Naive thymus-derived CD8-positive, alpha-beta T cell (primary cell): ENCODE measurements at places on chromosomes 3 and 15.
A peak's percentile ranks its signal among the peaks of the same experiment; 100 is the strongest.

DNA sequence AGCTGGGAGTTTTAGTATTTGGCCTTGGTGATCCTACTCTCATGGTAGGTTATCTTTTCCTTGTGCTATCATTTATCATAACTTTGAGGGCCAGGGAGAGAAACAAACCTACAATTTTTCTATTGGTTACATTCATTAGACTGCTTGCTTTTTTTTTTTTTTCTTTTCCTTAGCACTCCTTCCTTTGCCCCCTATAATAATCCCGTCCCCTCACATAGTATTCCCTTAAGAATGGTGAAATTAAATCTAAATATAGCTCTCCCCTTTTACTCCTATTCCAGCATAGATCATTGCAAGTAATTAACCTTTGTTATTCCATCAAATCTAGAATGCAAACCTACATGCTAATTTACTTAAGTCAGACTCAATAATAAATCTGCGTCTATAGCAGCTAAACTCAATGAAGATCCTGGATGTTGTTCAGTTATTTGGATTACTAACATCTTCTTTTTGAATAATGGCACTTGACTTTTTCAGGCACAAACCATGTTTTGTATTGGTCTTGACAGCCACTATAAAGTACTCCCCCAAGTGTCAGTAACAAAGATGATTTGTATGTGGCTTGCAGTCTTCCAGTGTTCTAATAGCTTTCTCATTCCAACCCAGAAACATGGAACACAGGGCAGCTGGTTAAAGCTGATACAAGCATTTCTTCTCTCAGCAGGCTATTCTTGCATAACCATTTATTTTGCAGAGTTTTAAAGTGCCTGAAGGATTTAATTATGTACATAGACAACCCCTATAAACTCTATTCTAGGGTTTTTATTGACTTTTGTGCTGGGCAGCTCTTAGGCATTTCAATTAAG lies 420.6 kb downstream of the MECOM start:
- no peak for DNase-seq

DNA sequence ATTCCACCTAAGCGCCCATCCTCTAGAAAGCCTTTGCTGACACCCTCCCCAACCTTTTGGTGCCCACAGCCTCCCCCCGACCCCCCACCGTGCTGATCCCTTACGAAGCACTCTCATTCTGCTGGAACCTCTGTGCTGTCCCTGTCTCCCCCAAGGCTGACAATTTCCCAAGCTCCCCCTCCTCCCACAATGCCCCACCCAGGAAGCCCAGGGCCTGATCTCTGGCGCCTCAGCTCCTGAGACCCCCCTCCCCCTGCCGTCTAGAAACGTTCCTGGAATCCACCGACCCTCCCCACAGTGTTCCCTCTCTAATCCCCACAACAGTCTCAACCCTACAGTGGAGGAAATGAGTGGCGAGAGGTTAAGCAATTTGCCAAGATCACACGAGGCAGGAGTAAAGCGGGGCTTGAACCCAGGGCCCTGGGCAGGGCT lies 18.3 kb downstream of the MYL3 start:
- no peak for DNase-seq

- no peak for DNase-seq
Measured at GRCh38 chr15:56249092-56249491, 5.4 kb upstream of the RFX7 start.

DNA sequence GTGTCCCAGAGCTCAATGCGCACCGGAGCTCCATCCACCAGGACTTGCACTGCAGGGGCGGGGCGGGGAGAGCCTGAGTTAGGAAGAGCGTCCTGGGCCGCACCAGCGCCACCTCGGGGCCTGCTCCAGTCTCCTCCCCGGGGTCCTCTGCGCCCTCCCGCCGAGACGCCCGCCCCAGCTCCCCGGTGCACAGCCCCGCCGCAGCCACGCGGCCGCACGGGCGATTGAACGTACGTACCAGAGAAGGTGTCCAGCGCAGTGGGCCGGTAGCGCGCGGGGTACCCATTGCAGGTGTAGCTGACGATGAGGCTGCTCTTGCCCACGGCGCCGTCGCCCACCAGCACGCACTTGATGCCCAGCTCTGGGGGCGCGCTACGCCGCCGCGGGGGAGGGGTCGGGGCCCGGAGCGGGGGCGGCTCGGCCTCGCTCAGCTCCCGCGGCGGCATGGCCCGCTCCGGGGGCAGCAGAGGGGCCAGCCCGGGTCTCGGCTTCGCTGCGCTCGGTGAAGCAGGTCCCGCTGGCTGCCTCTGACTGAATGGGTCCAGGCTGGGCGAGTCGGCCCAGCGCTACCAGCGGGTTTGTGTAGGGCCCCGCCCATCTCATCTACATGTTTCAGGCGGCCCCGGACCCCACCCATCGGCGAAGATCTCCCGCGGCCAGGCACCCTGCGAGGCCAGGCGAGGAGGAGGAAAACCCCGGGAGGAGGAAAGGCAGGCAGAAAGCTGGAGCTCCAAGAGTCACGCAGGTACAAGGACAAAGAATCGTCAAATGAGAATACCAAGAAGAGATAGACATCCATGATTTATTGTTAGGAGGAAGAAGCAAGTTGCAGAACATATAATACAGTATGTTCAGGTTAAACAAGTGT lies at the start of gene RHOV:
RHOV (minus strand) TSS at position 541 of the 868 bp plus-strand sequence; CDS start at position 446, 95 bp downstream.
- DNase-seq = peak; percentile 51

GRCh38 chr15:44159492-44159891 lies 35.6 kb downstream of the FRMD5 start:
- DNase-seq = no peak

- no peak for DNase-seq
Measured at GRCh38 chr15:87746333-87746732, 510.2 kb downstream of the NTRK3 start.

DNA sequence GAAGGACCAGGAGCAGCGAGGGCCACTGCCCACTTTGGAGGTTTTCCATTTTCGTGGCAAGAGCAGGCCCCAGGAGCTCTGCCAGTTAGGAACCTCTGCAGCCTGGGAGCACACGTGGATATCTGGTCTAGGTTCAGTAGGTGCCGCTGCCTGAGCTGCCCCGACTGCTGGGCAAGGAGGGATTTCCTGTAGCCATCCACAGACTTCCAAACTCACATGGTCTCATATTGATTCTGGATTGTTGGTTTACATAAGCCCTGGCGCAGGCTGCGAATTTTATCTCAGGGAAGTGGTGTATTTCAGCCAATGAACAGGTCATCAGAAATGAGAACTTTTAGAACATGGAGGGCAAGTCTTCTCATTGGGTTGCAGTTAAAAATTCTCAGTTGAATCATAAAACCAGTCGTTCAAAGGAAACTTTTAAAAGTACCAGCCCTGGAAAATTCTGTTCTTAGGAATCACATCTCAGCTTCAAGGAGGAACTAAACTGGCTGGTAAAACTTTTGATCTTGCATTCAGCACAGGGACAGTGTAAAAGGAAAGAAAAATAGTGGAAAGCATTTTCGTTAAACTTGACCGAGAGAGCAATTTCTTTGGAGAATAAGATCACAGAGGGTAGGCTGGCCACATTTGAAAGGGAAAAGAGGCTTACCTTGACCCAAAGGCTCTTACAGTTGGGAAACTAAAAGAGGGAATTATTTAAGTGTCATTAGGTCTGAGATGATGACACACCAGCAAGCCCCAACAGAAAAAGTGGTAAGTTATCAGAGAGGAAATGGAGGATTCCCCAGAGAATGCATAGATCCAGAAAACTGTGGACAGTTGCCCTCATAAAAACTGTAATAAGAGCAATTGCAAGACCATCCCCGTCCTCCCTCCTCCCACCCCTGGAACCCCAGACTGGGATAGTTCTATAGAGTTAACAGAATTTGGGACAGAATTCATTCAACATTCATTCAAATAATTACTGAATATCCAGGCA lies 6.4 kb upstream of the RTP3 start:
- DNase-seq = no peak

GRCh38 chr15:99430881-99431401 lies 134.8 kb upstream of the MEF2A start:
- no peak for DNase-seq

DNA sequence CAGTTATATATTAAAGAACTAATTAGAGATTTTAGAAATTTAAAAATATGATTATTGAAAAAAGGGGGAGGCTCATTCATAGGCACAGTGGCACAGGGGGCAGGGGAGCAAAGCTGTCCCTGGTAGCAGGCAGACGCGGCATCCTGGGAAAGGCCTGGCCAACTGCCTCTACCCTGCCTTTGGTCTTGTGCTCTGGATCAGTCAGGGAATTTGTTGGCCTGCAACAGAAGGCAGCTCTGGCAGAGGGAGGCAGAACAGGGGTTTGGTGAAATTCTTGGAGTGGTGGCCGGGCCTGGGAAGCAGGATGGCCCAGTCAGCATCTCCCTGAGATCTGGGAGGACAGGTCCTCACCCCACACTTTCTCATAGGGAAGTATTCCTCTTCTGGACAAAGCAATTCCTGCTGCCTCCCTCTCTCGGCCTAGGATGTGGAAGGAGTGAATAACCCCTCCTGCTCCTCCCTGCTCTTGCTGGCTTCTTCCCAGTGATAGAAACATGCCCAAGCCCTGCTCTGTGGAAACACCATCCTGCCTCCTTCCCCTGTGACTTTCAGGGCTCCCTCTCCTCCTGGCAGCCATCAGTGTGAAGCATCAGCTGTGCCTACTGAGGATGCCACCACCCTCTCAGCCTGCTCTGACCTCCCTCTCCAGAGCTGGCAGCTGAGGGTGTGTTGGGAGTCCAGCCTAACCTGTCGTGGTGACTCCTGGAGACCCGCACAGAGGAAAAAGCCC lies 26.9 kb downstream of the PRR20G start:
- DNase-seq = peak; percentile 43

DNA sequence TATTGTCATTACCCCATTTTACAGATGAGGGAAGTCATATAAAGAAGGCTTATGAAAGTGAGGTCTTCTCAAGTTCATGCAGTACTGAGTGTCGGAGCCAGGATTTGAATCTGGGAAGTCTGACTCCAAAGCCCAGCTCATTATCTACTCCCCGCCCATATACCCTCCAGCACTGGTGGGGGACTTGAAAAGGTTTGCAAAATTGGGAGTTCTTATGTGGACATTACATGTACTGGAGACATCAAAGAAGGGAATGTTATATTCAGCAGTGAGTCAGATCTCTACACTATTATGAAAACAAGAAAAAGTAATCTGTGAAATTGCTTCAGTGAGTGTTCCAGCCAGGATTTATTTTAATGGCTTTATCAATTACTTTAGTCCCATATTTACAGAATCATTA lies 185.2 kb upstream of the CADPS start:
- no peak for DNase-seq

GRCh38 chr3:75260-75659 lies 121.3 kb upstream of the CHL1 start:
- no peak for DNase-seq

DNA sequence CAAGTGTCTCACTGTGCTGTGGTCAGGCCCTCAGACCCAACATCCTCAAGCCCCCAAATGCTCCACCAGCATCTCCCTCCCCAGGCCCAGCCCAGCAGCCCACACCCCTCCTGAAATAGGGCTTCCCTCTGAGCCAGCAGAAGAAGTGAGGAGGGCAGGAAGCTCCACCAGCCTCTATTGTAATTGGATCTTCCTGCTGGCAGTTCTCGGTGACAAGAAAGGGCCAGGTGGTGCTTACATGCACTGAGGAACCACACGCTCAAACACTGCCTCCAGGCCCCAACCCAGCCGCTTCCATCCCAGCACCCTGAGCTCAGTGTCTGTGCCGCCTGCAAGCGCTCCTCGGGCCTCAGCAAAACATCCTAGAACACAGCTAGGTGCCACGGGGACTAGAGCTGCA lies 96.7 kb downstream of the ATP10A start:
- DNase-seq = no peak

DNA sequence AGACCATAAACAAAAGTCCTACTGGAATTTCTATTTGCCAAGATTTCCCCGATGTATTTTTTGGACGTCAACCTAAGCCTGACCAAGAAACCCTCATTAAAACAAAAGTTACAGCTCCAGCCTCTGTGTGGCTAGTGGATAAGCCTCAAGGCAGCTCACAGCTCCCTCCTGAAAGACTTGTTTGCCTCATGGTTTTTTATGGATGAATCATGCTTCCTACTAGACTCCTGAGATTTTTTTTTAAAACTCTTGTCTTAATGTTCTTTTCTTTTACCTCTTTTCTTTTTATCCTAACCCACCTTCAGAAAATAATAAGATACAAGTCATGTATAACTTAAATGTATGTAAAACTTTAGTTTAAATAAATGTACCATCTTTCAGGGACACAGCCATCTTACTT lies 52.4 kb downstream of the SUCNR1 start:
- DNase-seq = no peak

GRCh38 chr3:18810306-18810661 lies 338.0 kb upstream of the KCNH8 start:
- no peak for DNase-seq

DNA sequence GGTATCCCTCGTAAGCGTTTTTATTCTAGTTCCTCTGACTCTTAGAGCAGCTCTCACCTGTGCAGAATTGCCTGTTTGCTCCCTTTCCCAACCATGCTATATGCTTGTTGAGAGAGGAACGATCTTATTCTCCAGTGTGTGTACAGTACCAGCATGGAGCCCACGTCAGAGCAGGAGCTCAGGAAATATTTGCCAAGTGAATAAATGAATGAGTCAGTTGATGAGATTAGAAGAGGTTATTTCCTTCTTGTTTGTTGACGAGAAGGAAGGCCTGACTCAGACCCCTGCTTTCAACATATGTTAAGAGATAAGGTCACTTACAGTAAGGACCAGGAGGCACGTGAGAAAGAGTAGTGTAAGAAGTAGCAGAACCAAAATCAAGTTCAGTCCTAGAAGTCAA lies 106.3 kb upstream of the ABHD17C start:
- DNase-seq = no peak

- DNase-seq = no peak
Measured at GRCh38 chr3:185561374-185561943, 9.1 kb upstream of the LIPH start.

DNA sequence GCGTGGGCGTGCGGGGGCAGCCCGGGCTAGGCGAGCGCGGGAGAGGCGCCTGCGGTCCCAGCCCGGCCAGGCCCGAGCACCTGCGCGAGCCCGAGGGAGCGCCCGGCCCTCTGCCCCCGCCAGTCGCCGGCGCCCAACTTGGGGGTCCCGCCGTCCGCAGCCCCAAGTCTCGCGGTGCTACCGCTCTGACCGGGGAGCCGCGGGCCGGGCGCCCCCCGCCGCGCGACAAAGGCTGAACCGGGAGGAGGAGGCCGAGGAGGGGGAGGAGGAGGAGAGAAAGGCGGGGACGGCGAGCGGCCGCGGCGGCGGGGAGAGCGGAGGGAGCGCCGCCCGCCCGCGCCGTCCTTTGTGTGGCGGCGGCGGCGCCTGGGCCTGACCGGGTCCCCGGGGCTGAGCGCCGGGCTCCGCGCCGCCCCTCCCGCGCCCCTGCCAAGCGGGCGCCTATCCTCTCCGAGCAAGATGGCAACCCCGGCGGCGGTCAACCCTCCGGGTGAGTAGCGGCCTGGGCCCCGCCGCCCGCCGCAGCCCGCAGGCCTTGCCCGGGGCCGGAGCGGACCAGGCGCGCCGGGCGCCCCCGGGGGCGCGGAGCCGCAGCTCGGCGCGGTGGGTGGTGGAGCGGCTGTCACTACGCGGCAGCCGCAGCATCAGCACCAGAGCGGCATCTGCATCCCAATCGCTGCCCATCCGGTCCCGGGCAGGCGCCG lies at the start of gene ARNT2:
ARNT2 (plus strand) TSS at position 326 of the 704 bp plus-strand sequence; CDS start at position 460, 134 bp downstream.
- DNase-seq = no peak

- no peak for DNase-seq
Measured at GRCh38 chr3:53073553-53074365, 27.9 kb upstream of the SFMBT1 start.
